Spinal cord (tissue), 10 donors: ENCODE measurements at places on chromosomes 16 and 17. TPM values are rescaled to one million over a fixed set of nuclear protein-coding genes. Genes with fewer than 3 reads are reported as not detected.
A peak's percentile ranks its signal among the peaks of the same experiment; 100 is the strongest.

DNA sequence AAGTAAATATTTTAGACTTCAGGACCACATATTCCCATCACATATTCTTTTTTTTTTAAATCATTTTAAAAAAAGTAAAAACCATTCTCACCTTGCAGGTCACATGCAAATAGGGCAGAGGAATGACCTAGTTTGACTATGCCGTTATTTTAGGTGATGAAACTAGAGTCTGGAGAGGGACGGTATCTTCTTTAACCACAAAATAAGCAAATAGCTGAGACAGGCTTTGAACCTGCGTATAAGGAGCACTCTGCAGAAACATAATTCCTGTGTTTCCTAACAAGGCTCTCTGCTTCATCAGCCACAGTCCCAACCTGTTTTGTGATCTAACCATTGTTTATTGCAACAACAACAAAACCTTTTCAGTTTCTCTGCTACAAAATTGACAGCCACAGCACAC lies 121.5 kb downstream of the PCTP start:
- no peak for DNase-seq

GRCh38 chr16:29784901-29785500 lies 5.5 kb upstream of the KIF22 start:
- DNase-seq = peak; percentile 71

DNA sequence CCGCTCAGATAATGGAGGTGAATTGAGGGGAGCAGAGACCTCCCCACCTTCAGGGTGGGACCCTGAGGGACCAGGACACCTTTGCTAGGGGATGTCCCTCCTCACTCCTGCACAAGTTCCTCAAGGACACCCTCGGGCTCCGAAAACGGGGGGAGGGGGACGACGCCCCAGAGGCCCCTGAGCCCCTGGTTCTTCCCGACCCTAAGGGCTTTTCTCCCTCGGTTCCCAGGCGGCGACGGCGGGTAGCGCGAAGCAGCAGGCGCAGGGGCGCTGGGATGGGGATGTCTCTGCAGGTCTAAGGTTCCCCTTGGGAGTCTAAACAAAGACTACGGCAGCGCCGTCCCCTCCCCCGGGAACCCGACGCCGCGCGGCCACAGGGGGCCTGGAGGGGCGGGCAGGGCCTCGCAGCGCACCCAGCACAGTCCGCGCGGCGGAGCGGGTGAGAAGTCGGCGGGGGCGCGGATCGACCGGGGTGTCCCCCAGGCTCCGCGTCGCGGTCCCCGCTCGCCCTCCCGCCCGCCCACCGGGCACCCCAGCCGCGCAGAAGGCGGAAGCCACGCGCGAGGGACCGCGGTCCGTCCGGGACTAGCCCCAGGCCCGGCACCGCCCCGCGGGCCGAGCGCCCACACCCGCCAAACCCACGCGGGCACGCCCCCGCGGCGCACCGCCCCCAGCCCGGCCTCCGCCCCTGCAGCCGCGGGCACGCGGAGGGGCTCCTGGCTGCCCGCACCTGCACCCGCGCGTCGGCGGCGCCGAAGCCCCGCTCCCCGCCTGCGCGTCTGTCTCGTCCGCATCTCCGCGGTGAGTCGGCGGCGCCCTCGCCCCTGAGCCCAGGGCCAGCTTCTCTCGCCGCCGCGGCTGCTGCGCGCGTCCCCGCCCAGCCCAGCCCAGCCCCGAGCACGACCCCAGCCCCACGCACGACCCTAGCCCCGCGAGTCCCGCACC lies 36.7 kb upstream of the NDRG4 start:
- no peak for DNase-seq

DNA sequence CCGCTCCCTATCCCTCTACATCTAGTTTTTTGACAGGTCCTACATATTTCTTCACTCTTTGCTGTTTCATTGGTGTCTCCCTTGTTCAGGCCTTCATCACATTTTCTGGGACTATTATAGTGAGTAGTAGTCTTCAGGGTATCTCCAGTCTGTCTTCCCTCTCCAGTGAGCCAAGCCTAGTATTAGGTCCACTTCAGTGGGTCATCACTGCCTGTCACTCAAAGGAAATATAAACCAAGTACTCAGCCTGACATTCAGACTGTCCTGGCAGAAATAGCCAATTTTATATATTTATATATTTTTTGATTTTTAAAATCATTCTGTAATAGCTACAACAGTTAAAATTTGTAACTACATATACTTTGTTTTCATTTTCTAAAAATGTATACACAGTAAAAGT lies 137.8 kb downstream of the CYB561 start:
- DNase-seq = no peak

DNA sequence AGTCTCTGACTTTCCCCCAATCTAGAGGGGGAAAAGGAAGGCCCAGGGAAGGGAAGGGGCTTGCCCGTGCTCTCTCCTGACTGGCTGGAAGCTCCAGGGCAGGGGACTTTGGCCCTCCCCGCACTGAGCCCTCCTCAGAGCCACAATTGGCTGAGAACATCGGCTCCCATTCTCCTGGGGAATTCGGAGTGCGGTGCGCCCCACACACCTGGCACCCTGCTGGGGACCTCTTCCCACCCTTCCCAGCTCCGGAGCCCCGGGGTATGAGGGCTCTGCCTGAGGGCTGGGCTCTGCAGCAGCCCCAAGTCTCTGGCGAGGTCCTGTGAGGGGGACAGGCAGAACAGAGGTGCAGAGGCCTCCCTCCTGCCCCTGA lies 36.0 kb downstream of the PIMREG start:
- no peak for DNase-seq

- DNase-seq = no peak
These were observed 50.1 kb upstream of the GSE1 start for GRCh38 chr16:85563034-85563433.

GRCh38 chr17:57045868-57046704 lies 39.0 kb upstream of the AKAP1 start:
- DNase-seq = no peak

GRCh38 chr16:84611041-84611440 lies 6.8 kb downstream of the COTL1 start:
- no peak for DNase-seq

DNA sequence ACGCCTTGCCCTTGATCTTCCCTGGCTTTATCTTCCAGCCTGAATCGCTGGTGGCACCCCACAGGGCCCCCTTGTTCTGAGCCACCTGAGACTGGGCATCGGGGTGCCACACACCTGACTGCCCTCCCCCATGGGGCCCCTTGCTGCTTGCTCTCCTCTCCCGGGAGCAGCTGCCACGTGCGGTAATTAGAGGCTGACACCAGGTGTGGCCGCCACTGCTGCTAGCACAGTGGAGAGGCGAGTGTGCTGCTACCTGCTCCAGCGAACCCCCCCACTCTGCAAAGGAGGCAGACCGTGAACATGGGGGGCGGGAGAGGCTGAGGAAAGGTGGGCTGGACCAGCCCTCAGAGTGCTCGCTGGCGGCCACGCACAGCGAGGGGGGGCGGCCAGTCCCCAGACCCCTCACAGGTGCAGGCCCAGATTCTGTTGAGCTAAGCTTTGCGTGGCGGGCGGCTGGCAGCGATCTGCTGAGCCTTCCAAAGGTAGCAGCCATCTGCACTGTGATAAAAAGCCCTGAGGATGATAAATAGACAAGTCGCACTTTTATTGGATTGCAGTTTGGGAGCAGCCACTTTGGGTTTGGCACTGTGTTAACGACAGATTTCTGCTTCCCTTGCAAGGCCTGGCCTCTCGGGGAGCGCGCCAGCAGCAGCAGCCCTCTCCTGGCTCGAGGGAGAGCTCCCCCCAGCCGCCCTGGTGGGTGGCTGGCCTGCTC lies 167.9 kb upstream of the GSE1 start:
- no peak for DNase-seq

DNA sequence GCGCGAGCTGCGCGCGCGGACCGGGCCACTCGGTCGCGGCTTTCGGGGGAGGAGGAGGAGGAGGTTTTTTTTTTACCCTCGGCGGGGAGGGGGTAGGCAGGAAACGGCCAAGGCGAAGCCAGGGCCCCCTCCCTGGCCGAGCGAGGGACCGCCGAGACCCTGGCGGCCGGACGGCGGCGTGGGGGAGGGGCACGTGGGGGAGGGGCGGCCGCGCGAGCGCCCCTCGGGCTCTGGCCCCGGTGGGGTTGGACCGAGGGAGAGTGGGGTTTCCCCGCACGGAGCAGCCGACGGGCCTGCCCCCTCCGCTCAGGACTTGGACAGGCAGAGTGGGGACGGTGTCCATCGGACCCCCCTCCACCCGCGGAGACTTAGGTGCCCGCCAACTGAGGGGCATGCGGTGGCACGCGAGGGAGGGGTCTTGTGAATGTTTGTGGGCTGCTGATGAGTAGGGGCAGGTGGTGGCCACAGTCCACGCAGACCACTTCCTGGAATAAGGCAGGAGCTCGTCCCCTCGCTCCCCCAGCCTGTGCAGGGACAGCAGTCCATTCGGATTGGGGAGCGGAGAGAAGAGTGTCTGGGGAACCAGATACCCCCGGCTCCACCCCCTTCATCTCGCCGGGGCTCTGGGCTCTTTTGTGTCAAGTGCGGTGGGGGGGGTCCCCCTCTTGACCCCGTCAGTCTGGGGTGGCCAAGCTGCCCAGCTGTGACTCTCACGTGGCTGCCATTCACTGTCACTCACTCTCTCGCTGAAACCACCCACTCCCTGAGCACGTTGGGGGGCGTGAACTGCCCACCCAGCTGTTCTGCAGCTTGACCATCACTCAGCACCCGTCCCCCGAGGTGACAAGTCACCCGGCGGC lies 3.0 kb upstream of the CHD3 start:
- DNase-seq = no peak

GRCh38 chr17:71192848-71193247 lies 928.0 kb upstream of the SOX9 start:
- no peak for DNase-seq

GRCh38 chr16:50696575-50697420 lies 3.4 kb downstream of the NOD2 start:
- no peak for DNase-seq

- DNase-seq = no peak
These were observed 1.8 kb downstream of the KRT15 start for GRCh38 chr17:41516830-41517283.

GRCh38 chr17:41633556-41634199 lies 9.3 kb upstream of the KRT17 start:
- no peak for DNase-seq

- no peak for DNase-seq
These were observed 17.3 kb downstream of the FBXO31 start for GRCh38 chr16:87366288-87366687.

DNA sequence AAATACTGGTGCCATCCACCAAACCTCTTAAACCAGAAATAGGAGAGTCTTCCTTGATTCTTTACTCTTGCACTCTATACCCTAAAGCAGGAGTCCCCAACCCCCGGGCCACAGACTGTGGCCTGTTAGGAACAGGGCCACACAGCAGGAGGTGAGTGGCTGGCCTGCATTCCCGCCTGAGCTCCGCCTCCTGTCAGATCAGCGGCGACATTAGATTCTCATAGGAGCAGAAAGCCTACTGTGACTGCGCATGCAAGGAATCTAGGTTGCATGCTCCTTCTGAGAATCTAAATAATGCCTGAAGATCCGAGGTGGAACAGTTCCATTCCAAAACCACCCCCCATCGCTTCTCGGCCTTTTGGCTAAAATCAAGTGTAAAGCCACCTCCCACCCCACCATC lies 30.3 kb upstream of the SRCIN1 start:
- DNase-seq = no peak

- no peak for DNase-seq
These were observed 17.6 kb upstream of the NKD1 start for GRCh38 chr16:50530277-50531236.

GRCh38 chr17:36657763-36658490 lies 56.5 kb downstream of the MRM1 start:
- DNase-seq = peak; percentile 64

DNA sequence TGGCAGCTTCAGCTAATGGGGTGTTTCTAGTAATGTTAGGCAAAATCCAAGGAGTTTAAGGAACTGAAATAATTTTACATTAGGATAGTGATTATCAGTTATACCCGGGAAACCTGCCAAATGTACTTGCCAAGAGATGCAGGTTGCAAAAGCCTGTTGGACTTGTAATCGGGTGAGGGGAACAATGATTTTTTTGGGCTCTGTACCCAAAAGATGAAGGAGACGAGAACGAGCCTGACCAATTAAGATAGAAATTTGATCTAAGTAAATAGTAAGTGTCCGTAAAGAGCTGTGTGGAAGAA lies 56.3 kb upstream of the ARL4D start:
- DNase-seq = no peak

- no peak for DNase-seq
These were observed 1.9 kb upstream of the NFAT5 start for GRCh38 chr16:69563605-69564580.

GRCh38 chr17:12738624-12739023 lies 50.7 kb upstream of the ARHGAP44 start:
- DNase-seq = no peak

GRCh38 chr17:61575352-61575975 lies 15.6 kb downstream of the NACA2 start:
- no peak for DNase-seq

- DNase-seq = peak; percentile 52
These were observed 142.8 kb downstream of the GRIN2A start for GRCh38 chr16:10039220-10040096.

- no peak for DNase-seq
These were observed at the start of gene CACNG1 for GRCh38 chr17:67044016-67044772. CACNG1 (plus strand) TSS chr17:67044554; CDS start chr17:67044661, 107 bp downstream.

DNA sequence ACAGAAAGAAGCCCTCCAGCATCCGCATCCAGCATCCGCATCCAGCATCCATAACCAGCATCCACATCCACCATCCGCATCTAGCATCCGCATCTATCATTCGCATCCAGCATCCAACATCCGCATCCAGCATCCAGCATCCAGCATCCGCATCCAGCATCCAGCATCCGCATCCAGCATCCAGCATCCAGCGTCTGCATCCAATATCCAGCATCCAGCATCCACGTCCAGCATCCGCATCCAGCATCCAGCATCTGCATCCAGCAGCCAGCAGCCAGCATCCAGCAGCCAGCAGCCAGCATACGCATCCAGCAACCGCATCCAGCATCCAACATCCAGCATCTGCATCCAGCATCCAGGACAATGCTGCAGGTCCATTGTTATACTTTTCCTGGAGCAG lies 671.0 kb upstream of the C16orf82 start:
- DNase-seq = no peak

The ACSM5 gene
- 2.2 TPM for total RNA-seq

The PYDC1 gene
- total RNA-seq = not detected

The RPS6KB1 gene
- total RNA-seq = 41.6 TPM

The FBXL16 gene
- total RNA-seq = 7.4 TPM

The CEP95 gene
- 60.9 TPM for total RNA-seq

The UTS2R gene
- total RNA-seq = not detected

The MT4 gene
- total RNA-seq = not detected

The RNF43 gene
- 3.2 TPM for total RNA-seq

The ERN2 gene
- total RNA-seq = 0.33 TPM

The VPS9D1 gene
- total RNA-seq = 9.4 TPM
